ENCODE measurements at places on chromosomes 2 and 18. TPM values are rescaled to one million over a fixed set of nuclear protein-coding genes. Genes with fewer than 3 reads are reported as not detected.

HRH4 gene
- total RNA-seq = 0.17 TPM

NEURL3 gene
- total RNA-seq = 0.23 TPM

MC2R gene
- not detected for total RNA-seq

TTN gene
- total RNA-seq = 27.5 TPM

FOXI3 gene
- total RNA-seq = not detected

RFTN2 gene
- total RNA-seq = 4.5 TPM

DSC2 gene
- total RNA-seq = 18.5 TPM

All from left lung (tissue), 14 donors.